ENCODE measurements at places on chromosomes 13 and 19.

DNA sequence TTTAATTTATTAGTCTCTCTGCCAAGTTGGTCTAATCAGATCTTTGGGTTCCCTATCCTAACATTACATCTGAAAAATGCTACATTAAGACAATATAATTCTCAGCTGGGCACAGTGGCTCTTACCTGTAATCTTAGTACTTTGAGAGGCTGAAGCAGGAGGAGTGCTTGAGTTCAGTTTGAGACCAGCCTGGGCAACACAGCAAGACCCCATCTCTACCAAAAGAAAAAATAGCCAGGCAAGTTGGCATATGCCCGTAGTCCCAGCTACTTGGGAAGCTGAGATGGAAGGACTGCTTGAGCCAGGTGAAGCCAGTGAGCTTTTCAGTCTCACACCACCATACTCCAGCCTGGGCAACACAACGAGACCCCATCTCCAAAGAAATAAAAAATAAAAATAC is 95.0 kb downstream of the KLF12 start:
- no peak for DNase-seq

GRCh38 chr13:49320975-49321374 is 73.2 kb downstream of the CDADC1 start:
- DNase-seq: no peak

- DNase-seq: no peak
Observed at GRCh38 chr13:33014291-33014690, 1.9 kb upstream of the KL start.

- DNase-seq: no peak
Observed at GRCh38 chr19:1153891-1154730, 20.0 kb downstream of the SBNO2 start.

Data from LoVo (cell line).